Hematopoietic multipotent progenitor cell treated with erythropoietin and hydrocortisone succinate and interleukin-3 and kit ligand, for 4 days (in vitro differentiated cells): ENCODE measurements at places on chromosomes 11 and 22.

DNA sequence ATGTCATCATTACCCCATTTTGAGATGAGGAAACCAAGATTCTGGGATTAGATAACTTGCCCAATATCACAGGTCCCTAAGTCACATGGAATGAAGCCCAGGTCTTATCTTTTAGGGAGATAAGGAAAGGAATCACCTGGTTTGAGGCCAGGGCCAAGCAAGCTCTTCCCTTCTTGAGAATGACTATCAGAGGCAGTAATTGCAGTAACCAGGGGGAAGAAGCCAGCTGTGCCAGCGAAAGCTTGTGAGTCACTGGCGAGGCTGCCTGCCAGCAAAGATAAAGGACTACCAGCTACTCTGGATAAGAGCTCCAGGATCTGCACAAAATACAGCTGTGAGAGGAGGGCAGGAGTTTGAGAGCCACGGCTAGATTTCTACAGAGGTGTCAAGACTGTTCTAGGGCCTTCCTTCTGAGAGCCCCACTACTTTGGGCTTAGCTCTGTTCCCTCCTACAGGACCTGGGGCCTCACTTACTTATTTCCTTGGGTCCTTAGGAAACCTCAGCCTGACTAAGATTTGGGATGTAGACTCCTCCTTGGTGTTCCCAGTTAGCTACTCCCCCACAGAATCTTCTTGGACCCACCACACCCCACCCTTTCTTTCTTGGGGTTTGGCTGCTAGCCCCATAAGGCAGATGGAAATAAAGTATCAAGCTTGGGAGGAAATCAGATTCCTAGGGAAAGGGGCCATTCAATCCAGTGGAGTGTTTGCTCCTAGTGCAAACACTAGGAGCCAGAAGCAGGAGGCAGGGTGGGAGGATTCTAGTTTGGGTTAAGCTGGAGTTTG lies 9.7 kb upstream of the CCKBR start:
- peak; percentile 96 for DNase-seq

DNA sequence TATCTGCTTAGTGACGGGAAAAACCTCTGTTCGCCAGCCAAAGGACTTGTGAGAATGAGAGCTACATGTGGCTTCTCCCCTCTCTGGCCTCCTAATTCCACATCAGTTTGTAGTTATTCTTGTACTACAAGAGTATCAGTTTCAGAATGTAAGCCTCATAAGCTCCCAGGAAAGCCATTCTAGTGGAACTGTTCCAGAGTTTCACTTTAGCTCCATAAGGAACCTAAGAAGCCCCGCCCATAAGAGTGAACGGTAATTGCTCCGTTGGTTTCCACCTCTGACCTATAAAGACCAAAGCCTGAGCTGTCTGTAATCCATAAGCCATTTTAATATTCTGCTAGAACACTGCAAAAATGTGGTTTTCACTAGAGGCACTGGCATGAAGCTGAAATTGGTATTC lies 53.0 kb downstream of the SIK3 start:
- no peak for DNase-seq

DNA sequence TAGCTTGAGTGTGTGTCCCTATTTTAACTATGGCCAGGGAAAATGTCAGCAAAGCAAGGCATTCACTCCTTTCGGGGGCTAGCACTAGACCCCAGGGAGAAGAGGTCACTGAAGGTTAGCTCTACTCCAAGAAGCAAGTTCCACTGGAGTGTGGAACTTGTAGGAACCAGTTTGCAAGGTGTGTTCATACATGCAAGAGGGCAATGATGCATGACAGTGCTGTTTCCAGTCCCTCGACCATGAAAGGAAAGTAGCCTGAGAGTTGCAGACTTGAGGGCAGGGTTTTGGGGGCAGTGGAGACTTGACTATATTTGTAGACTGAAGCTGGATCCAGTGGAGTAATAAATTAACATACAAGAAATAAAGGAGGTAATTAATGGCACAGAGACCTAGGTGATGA lies 21.6 kb upstream of the SLC36A4 start:
- DNase-seq: no peak

GRCh38 chr11:119482521-119483011 lies 59.6 kb upstream of the THY1 start:
- DNase-seq: no peak

DNA sequence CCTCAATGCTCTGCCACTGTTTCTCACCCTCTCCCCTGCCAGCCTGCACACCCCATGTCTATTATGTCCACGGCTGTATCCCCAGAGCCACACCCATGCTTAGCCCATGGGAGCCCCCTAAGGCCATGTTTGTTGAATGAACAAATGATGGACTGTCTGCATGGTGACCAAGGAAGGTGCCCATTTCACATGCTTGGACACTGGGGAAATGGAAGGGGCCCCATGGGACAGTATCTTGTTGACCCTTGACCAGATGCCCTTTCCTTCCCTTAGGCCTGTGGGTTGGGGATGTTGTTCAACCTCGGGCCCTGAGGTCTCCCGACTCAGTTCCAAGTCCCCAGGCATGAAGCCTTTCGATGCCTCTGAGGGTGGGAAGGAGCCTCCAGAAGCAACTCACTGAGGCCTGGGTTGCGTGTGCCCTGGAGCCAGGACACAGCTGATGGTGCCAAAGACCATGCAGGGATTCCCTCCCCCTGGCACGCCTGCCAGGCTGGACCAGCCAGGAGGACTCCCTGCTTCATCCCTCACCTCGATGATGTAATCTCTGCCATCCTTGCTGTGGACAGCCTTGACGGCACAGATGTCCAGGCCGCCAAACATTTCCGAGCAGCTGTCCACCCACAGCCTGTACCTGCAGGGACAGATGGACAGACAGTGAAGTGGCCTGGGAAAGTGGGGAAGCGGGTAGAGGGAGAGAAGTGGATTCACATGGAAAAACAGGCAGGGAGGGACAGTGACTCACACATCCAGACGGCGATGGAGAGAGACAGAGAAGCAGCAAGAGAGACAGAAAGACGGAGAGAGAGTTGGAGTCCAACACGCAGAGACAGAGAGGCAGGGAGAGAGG lies 58.9 kb downstream of the FBXO7 start:
- no peak for DNase-seq

- no peak for DNase-seq
These were observed 90.7 kb downstream of the RTL6 start for GRCh38 chr22:44407171-44407986.

DNA sequence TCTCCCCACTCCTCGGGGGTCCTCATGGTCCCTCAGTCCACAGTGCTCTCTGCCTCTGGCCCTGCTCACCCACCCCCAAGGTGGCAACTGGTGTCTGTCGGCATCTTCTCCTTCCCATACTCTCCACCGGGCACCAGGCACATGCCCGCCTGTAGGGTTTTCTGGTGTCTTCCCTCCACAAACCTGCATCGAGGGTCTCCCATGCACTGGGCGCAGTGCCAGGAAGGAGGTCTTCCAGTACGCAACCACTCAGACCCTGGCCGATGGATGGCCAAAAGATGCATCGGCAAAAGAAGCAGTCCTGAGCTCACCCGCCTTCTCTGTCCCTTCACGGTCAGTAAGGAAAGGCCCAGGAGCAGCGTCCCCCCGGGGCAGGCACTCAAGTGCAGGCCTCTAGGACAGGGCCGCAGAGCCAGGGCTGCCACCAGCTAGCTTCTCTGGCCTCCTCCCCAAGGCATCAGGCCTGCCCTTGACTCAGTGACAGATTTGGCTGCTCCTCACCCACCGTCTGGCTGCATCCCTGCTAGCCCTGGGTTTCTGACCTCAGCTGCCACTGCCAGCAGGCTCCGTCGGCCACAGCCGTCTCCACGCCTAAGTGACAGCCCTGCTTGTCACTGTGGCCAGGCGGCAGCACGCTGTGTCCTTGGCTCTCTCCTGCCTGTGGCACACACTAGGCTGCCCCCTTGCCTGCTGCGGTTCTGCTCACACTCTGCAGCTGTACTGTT lies 32.1 kb upstream of the IGSF9B start:
- DNase-seq: no peak

DNA sequence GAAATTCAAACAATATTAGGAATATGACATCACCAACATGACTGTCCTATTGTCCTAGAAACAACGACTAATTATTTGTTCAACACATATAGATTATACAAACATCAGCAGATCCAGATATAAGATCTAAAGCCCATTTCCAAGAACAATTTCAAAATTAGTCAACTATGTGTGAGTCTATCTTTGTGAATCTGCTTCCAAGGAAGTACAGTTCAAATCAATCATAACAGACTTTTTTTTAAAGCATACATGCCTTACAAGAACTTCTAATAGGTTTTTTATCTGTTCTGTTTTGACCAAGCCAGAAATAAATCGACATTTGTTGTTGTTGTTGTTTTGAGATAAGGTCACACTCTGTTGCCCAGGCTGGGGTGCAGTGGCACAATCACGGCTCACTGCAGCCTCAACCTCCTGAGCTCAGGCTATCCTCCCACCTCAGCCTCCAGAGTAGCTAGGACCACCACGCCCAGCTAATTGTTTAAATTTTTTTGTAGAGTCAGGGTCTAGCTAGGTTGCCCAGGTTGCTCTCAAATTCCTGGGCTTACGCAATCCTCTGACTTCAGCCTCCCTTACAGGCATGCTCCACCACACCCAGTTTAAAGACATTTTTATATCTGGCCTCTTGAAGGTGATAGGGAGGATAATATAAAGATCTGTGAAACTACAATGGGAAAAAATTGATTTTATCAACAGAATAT lies 54.8 kb downstream of the DENND5A start:
- no peak for DNase-seq

DNA sequence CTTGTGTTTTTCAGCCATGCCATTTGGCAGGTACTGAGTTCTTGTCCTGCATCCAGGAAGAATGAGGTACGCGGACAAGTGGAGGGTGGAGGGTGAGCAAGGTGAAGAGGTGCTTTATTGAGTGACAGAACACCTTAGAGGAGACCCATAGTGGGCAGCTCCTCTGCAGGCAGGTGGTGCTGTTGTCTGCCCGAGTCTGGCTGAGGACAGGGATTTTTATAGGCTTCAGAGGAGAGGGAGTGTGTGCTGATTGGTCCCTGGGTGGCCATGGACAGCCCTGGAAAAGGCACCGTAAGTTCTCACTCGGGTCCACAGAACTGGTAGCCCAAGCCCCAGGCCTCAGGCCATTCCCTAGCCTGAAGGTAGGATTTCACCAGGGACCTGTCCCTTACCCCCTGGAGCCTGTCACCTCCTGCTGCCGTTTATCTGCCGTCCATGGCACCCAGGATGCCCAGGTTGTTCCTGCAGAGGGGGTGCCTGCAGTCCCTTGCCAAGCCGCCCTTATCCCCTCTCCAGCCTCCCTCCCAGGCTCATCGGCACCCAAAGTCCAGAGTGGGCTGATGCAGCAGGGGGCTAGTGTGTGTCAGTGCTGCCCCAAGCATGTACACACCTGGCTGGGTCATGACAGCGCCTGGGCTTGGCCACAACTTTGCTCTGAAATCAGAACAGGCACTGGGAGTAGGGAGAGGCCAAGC lies 213.6 kb downstream of the LRRC4C start:
- DNase-seq: no peak

GRCh38 chr11:134724106-134724778 lies 312.2 kb upstream of the B3GAT1 start:
- DNase-seq: no peak

- no peak for DNase-seq
These were observed 136.5 kb downstream of the TRIM29 start for GRCh38 chr11:120001178-120002090.

DNA sequence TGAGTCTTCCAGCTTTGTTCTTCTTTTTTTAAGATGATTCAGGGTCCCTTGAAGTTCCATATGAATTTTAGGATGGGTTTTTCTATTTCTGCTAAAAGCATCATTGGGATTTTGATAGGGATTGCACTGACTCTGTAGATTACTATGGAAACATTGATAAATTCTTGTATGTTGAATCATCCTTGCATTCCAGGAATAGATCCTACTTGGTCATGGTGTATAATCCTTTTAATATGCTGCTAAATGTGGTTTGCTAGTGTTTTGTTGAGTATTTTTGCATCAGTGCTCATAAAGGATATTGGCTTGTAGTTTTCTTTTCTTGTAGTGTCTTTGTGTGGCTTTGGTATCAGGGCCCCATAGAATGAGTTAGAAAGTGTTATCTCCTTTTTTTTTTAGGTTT lies 34.9 kb upstream of the PHOX2A start:
- no peak for DNase-seq

DNA sequence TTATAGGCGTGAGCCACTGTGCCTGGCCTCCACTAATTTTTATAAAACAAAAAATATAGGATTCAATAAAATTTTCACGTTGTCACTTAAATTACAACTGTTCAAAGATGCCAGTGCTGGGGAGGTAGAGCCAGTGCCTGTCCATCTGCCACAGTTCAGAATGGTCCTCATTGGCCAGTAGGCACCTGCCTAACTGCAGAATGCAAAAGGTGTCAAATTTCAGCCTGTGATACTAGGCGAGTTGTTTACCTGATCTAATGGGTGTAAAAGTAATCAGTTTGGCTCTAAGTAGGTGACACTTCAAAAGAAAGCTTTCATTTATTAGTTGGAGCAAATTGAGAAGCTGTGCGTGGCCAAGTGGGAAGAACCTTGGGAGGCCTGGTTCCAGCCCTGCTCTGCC lies 2.4 kb downstream of the SMARCB1 start:
- no peak for DNase-seq

DNA sequence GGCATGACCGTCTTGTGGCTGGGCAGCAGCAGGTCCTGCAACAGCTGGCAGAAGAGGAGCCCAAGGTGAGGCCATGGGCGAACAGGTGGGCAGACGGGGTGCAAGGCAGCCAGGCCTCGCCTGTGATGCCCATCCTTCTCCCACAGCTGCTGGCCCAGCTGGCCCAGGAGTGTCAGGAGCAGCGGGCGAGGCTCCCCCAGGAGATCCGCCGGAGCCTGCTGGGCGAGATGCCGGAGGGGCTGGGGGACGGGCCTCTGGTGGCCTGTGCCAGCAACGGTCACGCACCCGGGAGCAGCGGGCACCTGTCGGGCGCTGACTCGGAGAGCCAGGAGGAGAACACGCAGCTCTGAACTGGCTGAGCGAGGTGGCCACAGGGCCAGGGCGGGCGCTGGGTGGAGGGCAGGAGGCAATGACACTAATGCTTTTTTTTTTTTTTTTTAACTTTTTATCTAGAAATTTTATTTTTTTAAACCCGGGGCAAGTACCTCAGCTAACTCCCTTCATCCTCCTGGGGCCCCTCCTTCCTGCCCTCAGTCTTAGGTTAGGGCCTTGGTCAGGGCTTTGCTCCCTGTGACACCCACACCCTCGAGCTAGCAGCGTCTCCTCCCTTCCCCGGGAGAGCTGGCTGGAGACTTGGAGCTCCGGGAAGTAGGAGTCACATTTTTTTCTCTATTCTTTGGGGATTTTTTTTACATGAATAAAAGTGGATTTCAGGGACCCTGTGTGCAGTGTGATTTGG lies 16.0 kb downstream of the PLCB3 start:
- no peak for DNase-seq

DNA sequence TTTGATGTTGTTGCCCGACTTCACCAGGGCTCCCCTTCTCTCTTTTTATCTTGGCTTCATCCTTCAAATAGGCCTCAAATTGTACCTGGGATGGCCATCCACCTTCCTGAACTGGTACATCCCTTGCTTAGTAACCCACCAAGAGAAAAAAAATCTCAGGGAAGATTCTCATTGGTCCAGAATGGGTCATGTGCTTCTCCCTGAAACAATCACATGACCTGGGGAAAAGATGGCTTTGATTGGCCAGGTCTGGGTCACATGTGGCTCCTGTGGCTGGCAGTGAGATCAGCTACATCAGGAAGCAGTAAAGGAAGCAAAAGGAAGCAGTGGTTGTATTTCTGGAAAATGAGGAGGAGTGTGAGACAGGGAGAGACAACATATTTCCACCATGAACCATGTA lies 540.2 kb downstream of the MIAT start:
- DNase-seq: no peak

GRCh38 chr11:79285756-79286155 lies 155.1 kb downstream of the TENM4 start:
- no peak for DNase-seq
